ENCODE measurements at places on chromosomes 12 and 14. TPM values are rescaled to one million over a fixed set of nuclear protein-coding genes. Genes with fewer than 3 reads are reported as not detected.

GRCh38 chr12:98416845-98417244, 98.5 kb upstream of the TMPO start:
- no peak for DNase-seq

GRCh38 chr12:51971679-51972421, 20.4 kb downstream of the ACVR1B start:
- DNase-seq, result no peak

- DNase-seq, result no peak
Observed at GRCh38 chr12:5000658-5001385, 42.9 kb upstream of the KCNA5 start.

The ARF6 gene
- total RNA-seq, result 62.0 TPM

The MAP1LC3B2 gene
- total RNA-seq, result 0.46 TPM

- no peak for DNase-seq
Observed at GRCh38 chr14:91015435-91015834, 45.0 kb downstream of the RPS6KA5 start.

- no peak for DNase-seq
Observed at GRCh38 chr12:68440068-68440581, 108.0 kb upstream of the MDM1 start.

- no peak for DNase-seq
Observed at GRCh38 chr12:11075642-11076041, 13.5 kb upstream of the TAS2R46 start.

- DNase-seq, result no peak
Observed at GRCh38 chr12:108827941-108828340, 29.4 kb downstream of the SSH1 start.

The PTPRQ gene
- 1.3 TPM for total RNA-seq

DNA sequence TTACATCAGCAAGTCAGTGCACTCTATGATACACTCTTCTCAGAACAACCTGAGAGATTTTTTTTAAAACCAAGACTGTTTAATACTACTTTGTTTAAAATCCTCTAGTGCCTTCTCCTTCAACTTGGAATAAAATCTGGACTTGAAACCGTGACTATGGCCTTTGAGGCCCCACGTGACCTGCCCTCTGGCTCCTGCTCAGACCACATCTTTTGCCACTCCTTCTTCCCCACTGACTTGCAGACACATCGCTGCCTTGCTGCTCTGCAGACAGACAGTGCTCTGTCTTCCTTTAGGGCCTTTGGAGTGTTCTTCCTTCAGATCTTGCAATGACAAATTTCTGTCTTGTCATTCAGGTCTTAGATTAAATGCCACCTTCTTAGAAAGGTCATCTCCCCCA, 48.5 kb downstream of the TTC8 start:
- DNase-seq, result no peak

DNA sequence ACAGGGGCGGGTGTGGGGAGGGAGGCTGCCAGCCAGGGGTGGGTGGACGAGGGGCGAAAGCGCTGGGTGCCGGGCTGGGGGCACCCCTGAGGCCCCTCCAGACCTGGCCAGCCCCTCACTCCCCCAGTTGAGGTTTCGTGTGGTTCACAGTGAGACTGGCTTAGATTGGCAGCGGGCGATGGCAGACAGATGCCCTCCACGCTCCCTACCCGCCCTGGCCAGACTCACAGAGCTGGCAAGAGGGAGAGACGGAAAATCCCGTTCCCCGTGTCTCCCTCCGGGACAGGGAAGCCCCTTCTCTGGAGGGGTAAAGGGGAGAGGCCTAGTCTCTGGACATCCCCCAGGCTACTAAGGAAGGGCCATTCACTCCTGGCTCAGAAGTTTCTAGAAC, 33.2 kb upstream of the VPS37B start:
- DNase-seq, result no peak

The SYNDIG1L gene
- total RNA-seq, result 0.26 TPM

The ANAPC7 gene
- total RNA-seq, result 43.0 TPM

DNA sequence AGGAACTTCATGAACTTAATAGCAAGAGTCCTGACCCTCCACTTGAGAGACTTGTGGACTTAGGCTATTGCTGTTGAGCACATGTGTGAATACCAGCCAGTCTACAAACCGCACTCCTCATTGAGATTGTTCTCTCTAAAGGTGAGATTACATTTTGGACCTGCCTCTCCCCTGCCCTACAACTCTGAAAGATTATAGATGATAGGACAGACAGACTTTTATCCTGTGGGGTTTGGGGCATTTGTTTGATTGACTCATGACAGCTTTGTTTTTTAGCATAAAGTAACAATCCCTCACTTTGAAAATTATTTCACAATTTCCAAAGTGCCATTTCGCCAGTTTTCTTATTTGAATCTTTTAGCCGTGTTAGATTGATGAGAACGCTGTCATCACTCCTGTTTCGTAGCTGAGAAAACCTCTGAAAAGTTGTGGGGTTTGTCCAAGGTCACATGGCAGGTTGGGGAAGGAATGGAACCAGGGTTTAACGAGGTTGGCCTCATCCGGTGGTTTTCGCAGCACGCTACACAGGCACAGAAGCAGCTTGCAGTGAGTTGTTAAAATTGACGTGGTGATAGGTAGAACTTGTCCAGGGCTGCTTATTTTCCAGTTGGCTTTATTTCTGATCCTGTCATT, 836 bp downstream of the EVL start:
- peak; percentile 33 for DNase-seq

The CLEC1B gene
- not detected for total RNA-seq

DNA sequence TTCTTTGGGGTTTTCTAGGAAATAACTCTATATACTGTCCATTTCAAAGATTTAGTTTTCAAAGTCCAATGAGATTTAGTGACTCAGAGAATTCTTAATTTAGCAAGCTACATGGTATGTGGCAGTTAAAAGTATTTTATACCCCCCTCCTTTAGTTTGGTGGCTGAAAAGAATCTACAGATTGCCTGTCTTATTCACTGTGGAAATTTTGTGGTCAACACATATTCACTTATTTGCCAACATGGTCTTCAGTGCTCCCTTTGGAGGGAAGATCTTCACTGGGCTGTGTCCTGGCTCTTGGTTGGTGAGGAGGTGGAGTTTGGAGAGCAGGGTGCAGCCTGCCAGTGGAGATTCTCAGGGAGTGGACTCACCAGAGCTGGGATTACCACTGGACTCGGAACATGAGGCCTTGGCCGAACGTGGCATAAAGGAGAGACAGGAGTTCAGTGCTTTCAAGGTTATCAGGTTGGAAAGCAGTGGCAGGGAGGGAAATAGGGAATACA, 39.8 kb downstream of the SAMD4A start:
- no peak for DNase-seq

The TMEM119 gene
- 10.6 TPM for total RNA-seq
